NCI-H2081 (cell line): ENCODE measurements at places on chromosomes 4 and X.
A peak's percentile ranks its signal among the peaks of the same experiment; 100 is the strongest.

GRCh38 chrX:154599531-154599930, 14.6 kb downstream of the CTAG1A start:
- no peak for DNase-seq

DNA sequence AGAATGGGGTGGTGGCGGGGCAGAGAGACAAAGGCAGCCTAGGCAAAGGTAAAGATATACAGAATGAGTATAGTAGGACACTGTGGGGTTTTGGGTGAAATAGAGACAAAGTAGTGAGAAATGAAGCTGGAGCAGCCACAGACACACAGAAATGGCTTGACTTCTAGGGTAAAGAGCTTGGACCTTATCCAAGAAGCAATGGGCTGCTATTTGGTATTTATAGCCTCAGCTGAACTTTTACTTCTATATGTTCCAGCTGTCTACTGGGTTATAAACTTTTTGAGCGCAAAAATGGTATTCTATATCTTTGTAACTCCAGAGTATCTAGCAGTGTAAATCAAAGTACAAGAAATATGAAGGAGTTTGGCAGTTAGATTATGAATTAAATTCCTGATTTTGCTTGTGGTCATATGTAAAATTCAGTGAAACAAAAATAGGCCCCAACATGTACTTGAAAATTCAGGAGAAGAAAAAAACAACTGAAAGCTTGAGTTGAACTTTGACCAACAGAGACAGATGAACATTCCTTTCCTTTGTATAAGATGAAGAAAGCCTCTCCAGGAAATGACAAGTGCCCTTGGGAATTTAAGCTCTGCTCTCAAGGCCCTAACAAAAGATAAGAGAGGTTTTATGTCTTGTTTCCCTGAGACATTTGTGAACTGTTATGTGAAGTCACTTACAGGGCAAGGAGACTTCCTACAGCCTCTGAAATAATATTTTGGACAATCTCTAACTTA, 354.1 kb downstream of the CHIC1 start:
- DNase-seq = no peak

GRCh38 chrX:1424147-1424851, 28.4 kb downstream of the ASMTL start:
- DNase-seq = no peak

DNA sequence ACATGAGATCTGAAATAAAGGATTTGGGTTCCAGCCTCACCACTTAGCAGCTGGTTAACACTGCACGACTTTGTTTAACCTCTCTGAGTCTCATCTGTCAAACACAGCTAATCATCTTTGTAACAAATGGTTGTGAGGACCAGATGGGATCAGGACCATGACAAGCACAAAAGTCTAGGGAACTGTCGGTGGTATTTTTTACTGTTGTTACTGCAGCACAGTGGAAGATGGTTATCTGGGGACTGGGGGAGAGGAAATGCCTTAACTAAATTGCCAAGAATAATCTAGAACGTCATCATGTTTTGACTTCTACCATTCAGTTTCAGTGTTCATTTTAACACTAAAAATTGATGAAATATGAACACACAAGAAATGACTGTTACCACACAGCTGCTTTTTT, 99.5 kb downstream of the ADGRA3 start:
- no peak for DNase-seq

GRCh38 chrX:101265869-101266428, 25.2 kb downstream of the TAF7L start:
- no peak for DNase-seq

- DNase-seq = no peak
Measured at GRCh38 chr4:80173401-80173800, 23.9 kb upstream of the PRDM8 start.

GRCh38 chr4:85477534-85477933, 2.6 kb downstream of the ARHGAP24 start:
- DNase-seq = no peak

DNA sequence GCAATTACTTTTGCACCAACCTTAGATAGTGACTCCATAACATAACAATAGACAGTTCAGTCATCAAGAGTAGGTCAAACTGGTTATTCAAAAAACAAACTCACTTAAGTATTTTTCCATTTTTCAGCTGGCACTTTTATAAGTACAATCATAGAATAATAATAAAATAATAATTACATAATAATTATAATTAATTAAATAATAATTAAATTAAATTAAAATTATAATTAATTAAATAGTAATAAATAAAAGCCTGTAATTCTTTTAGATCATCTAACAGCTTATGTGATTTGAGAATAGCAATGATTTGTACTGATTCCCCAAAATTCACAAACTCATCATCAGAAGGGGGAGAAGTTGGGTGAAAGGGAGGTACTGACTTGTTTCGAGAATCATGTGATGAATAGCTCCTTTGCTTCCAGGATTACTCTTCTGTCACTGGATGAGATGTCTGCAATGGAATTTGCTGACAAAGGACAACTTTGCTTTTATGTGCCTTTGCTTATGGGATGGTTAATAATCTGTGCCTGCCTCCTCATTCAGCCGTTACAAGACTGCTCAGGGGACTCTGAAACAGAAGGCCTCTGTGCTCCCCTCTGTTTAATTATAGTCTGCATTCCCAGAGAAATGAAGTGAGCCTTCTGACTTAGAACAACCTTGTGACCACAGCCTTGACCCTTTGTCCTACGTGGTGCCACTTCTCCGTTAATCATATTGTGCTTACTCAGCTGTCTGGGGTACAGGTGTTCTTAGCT, 104.8 kb upstream of the ENPEP start:
- no peak for DNase-seq

DNA sequence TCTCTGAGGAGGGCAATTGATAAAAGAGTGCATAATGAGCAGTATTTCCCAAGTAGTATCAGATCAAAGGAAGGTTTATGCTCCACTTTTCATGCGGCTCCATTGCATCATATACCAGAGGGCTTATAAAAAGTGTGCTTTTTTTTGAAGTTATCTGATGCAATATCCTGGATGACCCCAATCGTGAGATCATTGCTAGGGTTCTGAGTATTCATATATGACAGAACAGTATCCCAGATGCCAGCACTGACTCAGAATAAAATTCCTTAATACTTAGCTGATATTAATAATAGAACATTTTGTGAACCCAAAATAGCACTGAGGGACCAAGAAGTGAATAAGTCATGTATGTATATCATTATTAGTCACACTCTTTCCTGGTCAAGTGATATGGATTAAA, 945.5 kb upstream of the AGA start:
- no peak for DNase-seq

- peak; percentile 64 for DNase-seq
Measured at GRCh38 chrX:131841496-131842437, 181.3 kb upstream of the STK26 start.

GRCh38 chrX:69082055-69082752, 83.0 kb downstream of the PJA1 start:
- DNase-seq = no peak

GRCh38 chrX:22248401-22248800, 24.3 kb upstream of the CBLL2 start:
- no peak for DNase-seq

DNA sequence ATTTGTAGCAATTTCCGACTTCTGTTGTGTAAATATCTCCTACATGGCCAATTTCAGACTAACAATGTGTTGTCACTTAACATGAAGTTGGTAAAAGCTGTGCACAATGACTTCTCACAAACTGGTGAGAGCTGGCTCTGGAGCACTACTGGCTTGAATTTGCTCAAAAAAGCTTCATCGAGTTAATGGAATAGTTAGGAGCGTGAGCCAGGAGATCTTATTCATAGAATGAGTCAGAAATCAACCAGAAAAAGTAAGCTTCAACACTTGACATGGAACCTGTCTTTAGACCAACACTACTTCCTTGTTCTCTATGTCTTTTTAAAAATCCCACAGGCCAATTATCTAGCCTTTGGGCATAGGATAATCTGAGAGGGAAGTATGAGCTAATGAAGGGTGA, 7.9 kb upstream of the CHRDL1 start:
- no peak for DNase-seq

GRCh38 chrX:121103381-121103780, 56.0 kb downstream of the GLUD2 start:
- DNase-seq = no peak

DNA sequence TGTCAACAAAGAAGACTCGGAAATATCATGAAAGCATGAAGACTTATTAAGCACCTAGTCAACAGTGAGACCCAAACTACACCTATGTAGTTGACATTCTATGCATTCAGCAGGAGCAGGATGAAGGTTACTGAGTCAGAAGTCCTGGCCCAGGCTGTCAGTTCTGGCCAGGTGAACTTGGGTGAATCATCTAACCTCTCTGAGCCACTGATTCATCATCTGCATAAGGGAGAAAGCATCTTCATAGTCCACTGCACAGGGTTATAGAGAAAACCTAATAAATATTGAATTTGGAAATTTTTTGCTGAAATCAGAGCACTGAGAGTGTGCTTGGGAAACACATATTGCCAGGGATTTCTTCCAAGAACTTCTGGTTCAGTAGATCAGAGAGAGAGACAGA, 296.0 kb upstream of the SFRP2 start:
- no peak for DNase-seq

- no peak for DNase-seq
Measured at GRCh38 chr4:169620880-169621248, 486 bp downstream of the CLCN3 start.
